Immature natural killer cell (primary cell): ENCODE measurements at places on chromosomes 7 and 10.
A peak's percentile ranks its signal among the peaks of the same experiment; 100 is the strongest.

DNA sequence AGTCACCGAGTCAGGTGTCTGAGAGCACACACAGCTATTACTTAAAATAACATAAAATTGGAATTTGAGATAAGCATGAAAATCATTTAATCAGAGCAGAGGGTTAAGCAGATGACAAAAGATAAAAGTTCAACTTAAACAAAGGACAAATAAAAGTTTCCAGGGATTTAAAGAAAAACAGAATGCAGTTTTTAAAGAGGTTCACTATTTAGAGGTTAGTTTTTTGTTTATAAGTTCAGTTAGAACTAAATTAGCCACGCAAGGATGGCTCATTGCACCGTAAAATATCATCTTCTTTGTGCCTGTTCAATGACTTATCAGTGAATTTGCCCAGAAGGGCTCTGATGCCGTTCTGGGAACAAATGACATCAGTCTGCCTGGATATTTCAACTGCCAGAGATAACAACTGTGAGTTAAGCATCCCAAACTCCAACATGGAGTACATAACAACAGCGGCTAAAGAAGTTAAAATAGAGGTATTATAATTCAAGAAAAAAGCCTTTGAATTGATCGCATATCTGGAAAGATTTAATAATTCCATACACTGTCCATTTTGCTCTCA, 107.8 kb downstream of the ANK3 start:
- H3K4me1 ChIP-seq: no peaks in the 10 kb centered on the region
- no peak for DNase-seq
- no peak overlapping the region for H3K4me3 ChIP-seq
- no peak overlapping the region for H3K27ac ChIP-seq

DNA sequence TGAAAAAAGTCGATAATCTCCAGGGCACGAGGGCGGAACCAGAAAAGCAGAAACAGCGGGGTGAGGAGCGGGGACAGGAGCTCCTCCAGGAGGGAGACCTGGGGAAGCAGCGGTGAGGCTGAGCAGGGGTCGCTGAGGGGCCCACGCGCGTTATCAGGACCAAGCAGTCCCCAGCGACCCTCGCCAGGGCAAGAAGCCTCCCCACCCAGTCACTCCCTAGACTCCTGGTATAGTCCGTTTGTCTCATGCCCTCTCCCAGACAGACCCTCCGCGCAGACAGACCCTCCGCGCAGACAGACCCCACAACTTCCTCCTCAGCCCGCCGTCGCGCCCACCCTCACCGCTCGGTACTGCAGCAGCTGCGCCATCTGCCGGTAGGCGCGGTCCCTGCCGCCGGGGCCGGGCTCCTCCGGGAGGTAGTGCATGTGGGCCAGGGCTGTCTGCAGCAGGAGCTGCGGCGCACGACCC, 6.3 kb downstream of the ATG9B start:
- DNase-seq: peak; percentile 76
- H3K27ac ChIP-seq: peak overlapping the region; percentile 84
- H3K36me3 ChIP-seq: no peaks in the 10 kb centered on the region
- H3K4me1 ChIP-seq: peaks cover 49% of the 10 kb centered on the region
- H3K4me3 ChIP-seq: peak overlapping the region; percentile 85
- H3K27me3 ChIP-seq: peaks cover 27% of the 10 kb centered on the region

DNA sequence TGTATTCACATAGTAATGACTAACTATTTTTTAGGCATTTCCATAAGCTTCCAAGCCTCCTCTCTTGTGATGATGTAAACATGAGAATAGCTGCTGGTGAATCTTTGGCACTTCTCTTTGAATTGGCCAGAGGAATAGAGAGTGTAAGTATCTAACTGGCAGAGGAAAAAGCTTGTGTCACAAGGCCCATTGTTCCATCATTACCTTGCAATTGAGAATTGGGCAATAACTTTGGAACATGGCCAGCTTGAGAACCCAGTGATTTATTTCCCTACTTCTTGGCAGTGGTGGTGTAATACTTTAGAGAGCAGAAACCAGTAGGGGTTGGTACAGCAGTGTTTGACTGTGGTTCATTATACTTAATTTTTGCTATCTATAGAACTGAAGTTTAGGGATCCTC, 12.0 kb downstream of the IFRD1 start:
- no peak overlapping the region for H3K27ac ChIP-seq
- no peak for DNase-seq
- peaks cover 59% of the 10 kb centered on the region for H3K36me3 ChIP-seq

DNA sequence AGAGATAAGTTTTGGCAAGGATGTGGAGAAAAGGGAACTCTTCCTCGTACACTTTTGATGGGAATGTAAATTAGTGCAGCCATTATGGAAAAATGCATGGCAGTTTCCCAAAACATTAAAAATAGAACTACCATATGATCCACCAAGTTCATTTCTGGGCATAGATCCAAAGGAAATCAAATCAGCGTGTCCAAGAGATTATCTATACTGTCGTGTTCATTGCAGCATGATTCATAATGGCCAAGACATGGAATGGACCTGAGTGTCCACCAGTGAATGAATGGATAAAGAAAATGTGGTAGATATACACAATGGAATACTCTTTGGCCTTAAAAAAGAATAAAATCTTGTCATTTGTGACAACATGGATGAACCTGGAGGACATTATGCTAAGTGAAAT, 70.3 kb upstream of the RSU1 start:
- H3K4me3 ChIP-seq: no peak overlapping the region
- no peak overlapping the region for H3K27ac ChIP-seq
- peaks cover 11% of the 10 kb centered on the region for H3K4me1 ChIP-seq
- DNase-seq: no peak
- H3K27me3 ChIP-seq: peaks cover 4% of the 10 kb centered on the region

DNA sequence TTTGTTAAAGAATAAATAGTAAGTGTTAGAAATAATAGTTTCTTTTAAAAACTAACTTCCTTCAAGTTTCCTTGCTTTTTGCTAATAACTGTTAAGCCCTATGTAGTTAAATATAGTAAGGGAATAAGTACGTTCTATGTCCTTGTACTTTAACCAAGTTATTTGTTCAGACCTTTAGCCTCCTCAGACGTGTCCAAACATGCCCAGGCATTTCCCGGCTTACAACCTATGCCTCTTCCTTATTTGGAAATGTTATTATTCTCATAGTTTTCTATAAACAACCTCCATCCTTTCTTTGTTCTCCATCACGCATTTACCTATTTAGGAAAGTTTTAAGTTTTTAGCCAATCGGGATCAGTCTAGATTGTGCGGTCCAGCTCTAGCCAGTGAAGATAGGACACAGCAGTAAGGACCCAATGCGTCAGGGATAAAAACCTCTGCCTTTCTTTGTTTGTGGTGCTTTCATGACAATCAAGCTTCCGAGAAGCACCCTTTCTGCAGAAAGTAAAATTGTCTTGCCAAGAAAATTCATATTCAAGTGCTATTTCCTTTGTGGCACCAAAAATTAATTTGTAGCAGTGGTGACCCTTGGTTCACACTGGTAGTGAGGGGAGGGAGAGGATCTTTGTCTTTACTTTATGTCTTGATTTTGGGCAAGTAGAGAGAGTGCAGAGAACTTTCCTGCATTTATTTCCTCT, 851.3 kb upstream of the POM121L12 start:
- no peak overlapping the region for H3K4me3 ChIP-seq
- H3K27me3 ChIP-seq: no peaks in the 10 kb centered on the region
- no peak for DNase-seq
- no peaks in the 10 kb centered on the region for H3K36me3 ChIP-seq
- H3K27ac ChIP-seq: no peak overlapping the region

DNA sequence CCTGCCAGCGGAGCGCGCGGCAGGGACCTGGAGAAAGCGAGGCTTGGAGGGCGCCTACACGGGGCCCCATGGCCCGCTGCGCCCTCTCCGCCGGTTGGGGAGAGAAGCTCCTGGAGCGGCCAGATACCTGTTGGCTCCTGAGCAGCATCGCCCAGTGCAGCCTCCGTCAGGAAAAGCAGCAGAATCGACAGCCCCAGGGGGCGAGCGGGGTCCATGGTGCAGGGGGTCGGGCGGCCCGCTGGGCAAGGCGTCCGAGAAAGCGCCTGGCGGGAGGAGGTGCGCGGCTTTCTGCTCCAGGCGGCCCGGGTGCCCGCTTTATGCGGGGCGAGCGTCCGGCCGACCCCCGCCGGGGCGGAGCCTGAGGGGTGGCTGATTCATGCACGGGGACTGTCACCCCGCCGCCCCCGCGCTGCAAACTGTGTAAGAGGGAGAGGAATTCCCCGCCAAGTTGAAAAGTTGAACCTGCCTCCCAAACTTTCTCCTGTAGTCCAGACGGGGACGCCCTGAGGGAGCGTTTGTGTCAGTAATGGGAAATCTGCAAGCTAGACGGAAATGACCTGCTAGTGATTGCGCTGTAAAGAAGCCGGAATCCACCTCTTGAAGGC, at the start of gene TFPI2:
TFPI2 (minus strand) TSS at position 290 of the 605 bp plus-strand sequence; CDS start at position 215, 75 bp downstream.
- peaks cover 14% of the 10 kb centered on the region for H3K27me3 ChIP-seq
- no peak for DNase-seq
- peak within 1 kb of the TSS; percentile 58 for H3K4me3 ChIP-seq
- H3K27ac ChIP-seq: no peak within 1 kb of the TSS

DNA sequence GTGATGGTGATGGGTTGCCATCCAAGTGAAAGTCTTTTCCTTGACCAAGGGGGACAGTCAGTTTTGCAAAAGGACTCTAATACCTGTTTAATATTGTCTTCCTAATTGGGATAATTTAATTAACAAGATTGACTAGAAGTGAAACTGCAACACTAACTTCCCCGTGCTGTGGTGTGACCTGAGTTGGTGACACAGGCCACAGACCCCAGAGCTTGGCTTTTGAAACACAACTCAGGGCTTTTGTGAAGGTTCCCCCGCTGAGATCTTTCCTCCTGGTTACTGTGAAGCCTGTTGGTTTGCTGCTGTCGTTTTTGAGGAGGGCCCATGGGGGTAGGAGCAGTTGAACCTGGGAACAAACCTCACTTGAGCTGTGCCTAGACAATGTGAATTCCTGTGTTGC, 6.9 kb downstream of the PPIF start:
- DNase-seq: no peak
- H3K36me3 ChIP-seq: peaks cover 23% of the 10 kb centered on the region
- no peaks in the 10 kb centered on the region for H3K27me3 ChIP-seq
- peaks cover 39% of the 10 kb centered on the region for H3K4me1 ChIP-seq
- no peak overlapping the region for H3K4me3 ChIP-seq

GRCh38 chr10:60410970-60411369, 21.3 kb upstream of the ANK3 start:
- H3K4me1 ChIP-seq: no peaks in the 10 kb centered on the region
- DNase-seq: no peak
- H3K27me3 ChIP-seq: peaks cover 2% of the 10 kb centered on the region
- H3K27ac ChIP-seq: no peak overlapping the region

GRCh38 chr7:548401-548800, 28.8 kb upstream of the PDGFA start:
- no peaks in the 10 kb centered on the region for H3K36me3 ChIP-seq
- H3K27ac ChIP-seq: no peak overlapping the region
- no peak overlapping the region for H3K4me3 ChIP-seq
- DNase-seq: no peak

DNA sequence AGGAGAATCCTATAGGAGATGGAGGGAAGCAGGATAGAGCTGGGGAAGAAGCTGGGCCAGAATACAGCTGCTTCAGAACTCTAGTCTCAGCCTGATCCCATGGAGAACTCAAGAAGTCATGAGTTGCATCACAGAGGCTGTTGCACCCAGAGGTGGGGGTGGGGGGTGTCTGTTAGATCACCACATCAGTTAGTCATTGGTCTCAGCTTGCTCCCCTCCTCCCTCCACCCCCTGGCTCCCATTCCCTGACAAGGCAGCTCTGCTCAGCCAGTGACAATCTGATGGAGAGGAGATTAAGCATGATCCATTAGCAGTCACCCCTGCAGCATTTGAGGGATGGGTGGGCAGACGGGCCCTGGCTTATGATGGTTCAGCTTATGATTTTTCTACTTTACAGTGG, 58.4 kb upstream of the FGL2 start:
- no peak for DNase-seq
- no peaks in the 10 kb centered on the region for H3K27me3 ChIP-seq
- peaks cover 8% of the 10 kb centered on the region for H3K4me1 ChIP-seq
- H3K4me3 ChIP-seq: no peak overlapping the region
- H3K36me3 ChIP-seq: peaks cover 36% of the 10 kb centered on the region

DNA sequence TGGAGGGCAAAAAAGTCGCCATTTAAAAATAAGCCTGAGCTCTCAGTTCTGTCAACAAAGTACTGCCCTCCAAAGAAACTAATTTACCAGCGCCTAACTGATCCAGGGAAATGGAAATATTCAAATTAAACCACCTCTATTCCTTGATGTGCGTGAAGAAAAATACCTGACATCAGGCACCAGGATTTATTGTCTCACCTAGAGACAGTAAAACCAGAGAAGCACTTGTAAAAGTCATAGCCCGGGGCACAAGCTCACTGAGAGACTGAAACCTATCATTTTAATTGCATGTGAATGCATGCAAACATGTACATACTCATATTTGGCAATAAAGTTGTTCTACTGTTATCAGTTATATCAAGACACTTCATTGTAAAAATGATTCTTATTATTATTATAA, 147.3 kb upstream of the VSTM2A start:
- no peak overlapping the region for H3K27ac ChIP-seq
- no peaks in the 10 kb centered on the region for H3K36me3 ChIP-seq
- no peaks in the 10 kb centered on the region for H3K4me1 ChIP-seq

DNA sequence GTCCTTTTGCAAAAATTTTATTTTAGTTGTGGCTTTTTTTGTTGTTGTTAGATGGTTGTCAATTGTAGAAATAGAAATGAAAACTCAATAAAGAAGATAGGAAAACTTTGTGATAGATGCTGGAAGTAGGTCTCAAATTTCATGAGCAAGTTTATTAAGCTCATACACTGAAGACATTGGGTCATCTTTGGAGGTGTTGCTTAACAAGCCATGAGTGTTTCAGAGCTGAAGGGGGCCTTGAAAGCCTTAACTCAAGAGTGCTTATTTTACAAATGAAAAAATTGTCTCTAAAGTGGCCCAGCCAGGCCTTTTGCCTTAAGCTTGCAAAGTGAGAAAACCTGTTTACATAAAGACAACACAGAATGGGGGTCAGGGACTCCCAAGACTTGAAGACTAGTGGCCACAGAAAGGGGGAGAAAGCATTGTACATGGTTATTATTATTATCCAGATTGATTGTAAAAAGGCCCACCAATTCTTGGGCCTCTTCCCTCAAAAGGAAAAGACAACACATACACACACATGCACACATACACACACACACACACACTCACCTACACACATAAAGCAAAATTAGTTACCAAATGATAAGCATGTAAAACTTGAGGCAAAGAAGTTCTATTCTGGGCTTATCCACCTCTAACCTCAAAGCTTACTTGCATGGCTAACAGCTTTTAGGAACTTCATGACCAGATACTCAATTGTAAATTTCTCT, 49.7 kb upstream of the GLCCI1 start:
- peaks cover 4% of the 10 kb centered on the region for H3K36me3 ChIP-seq
- DNase-seq: no peak

DNA sequence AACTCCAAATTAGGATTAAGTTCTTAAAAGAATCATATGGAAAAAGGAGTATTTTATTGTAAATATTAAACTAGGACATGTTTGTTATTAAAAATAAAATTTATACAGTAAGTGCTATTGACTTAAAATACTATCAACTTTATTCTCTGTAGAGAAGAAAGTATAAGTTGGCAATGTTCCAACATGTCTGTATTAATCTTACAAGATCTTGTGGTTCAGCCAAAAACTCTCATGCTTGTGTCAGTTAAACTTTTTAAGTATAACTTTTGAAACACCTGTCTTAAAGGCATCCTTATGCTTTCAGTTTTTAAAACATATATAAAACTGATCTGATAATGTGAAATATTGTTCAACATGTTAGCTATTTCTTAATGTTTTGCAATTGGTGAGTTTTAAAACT, 160.7 kb downstream of the ZEB1 start:
- H3K4me1 ChIP-seq: no peaks in the 10 kb centered on the region
- no peaks in the 10 kb centered on the region for H3K27me3 ChIP-seq
